CD4-positive, alpha-beta T cell treated with Interleukin-15 for 4 hours (primary cell): ENCODE measurements at places on chromosomes 4 and X.

GRCh38 chrX:13254076-13254785 lies 65.6 kb downstream of the ATXN3L start:
- peak; percentile 2 for DNase-seq

DNA sequence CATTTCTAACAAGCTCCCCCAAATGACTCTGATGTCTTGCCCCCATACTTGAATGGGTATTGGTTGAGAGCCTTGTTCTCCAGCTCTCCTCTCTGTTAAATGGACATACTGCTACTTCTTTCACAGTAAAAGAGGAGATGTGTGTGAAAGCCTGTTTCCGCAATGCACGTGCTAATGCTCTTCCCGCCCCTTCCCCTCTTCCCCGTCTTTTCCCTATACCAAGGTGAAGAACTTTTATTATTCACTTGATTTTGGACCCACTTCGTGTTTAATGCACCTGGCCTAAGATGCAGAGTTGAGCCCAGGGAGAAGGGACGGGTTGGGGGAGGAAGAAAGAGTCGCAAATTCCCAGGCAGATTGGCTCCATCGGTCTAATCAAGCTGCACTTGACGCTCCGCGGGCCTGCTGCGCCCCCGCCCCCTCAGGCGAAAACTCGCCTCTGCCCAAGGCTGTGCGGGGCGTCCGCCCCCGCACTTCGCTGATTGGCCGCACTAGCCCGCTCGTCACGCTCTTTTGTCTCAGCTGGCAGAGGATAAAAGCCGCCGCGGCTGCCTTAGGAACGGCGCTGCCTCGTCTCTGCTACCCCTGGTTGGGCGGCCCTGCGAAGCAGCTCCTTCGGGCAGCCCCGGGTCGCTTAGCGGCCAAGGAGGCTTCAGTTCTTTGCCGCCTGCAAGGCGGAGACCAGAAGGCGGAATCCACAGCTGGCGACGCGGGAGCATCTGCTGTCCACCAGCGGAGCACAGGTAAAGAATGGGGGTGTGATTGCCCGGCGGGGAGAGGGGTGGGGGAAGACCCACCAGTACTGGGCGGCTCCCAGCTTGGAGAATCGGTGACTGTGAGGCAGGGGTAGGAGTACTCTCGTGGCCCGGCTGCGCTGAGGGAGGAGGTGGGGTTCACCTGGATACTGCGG lies at the start of gene ZCCHC12:
Gene ZCCHC12, plus strand, starts transcription at position 562 of the 910 bp plus-strand sequence. CDS start 1,421 bp downstream, outside the sequence.
- peak; percentile 17 for DNase-seq

DNA sequence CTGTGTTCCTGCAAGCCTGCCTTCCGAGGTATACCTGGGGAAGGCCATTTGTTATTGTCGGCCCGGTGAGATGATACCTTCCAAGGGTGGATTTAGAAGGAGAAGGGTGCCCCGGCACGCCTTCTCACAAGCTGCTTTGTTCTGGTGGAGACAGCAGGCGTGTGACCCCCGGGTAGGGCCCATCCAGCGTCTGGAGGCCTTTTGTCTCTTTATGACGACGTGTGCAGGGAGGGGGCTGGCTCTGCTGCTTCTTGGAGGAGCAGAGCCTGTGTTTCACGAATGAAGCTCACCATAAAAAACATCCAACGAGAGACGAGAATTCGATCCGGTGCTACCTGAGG lies 45.3 kb downstream of the SHOX start:
- DNase-seq = no peak

GRCh38 chr4:99690990-99691389 lies 33.4 kb upstream of the C4orf54 start:
- DNase-seq = no peak

- no peak for DNase-seq
Measured at GRCh38 chr4:56048702-56049431, 100.1 kb downstream of the CEP135 start.

- DNase-seq = no peak
Measured at GRCh38 chr4:167031534-167032156, 202.6 kb downstream of the SPOCK3 start.

- DNase-seq = no peak
Measured at GRCh38 chrX:13440176-13440575, 120.3 kb upstream of the ATXN3L start.

GRCh38 chr4:165403637-165404036 lies 24.8 kb downstream of the CPE start:
- DNase-seq = no peak

- DNase-seq = no peak
Measured at GRCh38 chr4:147198411-147199051, 252.9 kb upstream of the TTC29 start.

GRCh38 chrX:43728002-43728401 lies 71.9 kb downstream of the MAOA start:
- no peak for DNase-seq
